GM04503 (cell line): ENCODE measurements at places on chromosomes 5 and 9.

DNA sequence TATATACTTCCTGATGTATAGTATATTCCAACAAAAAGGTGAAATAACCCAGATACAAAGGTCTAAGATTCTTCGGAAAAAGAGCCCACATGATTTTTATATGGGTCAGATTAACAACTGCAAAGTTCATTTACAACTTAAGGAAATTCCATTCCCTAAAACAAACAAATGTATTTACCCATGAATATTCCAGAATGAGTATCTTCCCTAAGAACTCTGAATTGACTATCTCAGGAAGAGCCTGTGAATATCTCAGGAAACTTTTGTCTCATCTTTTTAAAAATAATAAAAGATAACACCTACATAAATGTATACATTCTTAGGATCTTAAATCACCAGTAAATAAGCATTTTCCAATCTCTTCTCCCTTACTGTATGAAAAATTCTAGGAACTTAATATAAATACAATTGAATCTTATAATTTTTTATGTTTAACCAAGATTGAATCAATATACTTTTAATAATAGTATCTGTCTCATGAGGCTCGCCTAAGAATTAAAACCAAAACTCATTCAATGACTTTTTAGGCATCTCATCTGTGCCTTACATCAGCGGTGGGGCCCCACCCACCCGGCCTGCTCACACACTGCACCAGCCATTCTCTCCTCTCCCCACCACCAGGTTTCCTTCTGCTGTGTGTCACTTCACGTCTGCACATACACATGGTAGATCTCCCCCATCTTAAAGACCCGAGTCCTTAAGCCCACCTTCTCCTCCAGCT lies 78.1 kb downstream of the RAPGEF1 start:
- DNase-seq: no peak

- DNase-seq: no peak
Measured at GRCh38 chr5:55866934-55867333, 15.8 kb downstream of the IL31RA start.

GRCh38 chr9:100372648-100373047 lies 19.9 kb upstream of the TEX10 start:
- no peak for DNase-seq

DNA sequence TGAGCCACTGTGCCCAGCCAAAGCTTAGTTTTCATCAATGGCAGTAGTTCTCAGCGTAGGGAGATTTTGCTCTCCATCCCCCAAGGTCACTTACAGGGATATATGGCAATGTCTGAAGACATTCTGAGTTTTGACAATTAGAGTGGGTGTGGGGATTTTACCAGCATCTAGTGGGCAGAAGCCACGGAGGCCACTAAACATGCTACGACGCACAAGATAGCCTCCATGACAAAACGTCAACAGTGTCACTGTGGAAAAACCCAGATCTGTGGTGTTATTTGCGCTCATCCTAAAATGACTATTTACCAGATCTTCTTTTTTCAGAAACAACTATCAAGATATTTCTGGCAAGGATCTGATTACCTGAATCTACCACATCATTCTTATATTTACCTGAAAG lies 68.2 kb downstream of the CDC14B start:
- no peak for DNase-seq

DNA sequence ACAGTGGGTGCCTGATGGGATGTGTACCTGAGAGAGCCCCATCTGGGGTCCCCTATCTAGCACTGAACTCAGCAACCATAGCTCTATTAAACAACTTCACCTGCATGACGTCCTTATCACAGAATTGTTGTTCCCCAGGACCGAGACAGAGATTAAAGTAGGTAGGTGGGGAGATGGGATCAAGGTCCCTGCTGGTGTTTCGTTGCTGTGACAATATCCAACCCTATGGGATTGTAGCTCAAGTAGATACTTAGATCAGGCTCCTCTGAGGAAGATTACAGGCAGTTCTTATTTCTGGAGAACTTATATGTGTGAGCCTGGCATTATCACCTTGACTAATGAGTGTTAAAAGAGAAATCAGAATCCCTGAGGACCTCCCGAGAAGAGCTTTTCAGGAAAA lies 84.9 kb downstream of the SLC28A3 start:
- DNase-seq: no peak

DNA sequence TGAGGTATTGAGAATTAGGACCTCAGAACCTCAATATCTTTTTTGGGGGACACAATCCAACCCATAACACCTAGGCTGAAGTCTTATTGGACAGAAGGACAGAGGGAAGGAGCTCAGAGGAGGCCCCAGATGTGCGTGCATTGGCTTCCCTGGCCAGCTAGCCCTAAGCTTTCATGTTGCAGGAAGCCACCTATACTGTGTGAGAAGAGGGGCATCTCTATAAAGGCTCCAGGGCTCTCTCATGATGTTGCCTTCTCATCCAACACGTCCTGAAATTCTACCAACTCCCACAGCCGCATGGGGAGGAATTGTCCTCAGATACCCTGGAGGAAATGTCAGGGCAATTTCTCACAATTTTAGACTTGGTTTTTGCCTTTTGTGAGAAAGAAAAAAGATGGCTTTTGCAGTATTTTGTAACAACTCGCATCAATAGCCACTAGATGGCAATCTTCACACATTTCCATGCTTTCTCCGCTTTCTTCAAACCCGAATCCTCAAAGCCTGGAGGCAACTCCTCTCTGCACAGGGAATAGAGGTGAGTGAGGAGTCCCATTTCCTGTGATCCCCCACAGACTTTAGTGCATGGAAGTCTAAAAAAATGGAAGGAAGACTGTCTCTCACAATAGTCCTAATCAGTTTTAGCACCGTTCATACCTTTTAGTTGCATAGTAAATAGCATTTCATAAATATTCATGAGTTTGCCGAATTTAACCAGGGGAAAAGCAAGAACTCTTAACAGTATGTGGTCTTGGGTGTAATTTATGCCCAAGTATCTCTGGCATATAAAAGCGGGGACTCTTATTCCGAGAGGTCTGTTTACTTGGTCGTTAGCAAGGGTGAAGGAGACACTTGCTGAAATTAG lies 7.4 kb upstream of the PPP3R2 start:
- no peak for DNase-seq

DNA sequence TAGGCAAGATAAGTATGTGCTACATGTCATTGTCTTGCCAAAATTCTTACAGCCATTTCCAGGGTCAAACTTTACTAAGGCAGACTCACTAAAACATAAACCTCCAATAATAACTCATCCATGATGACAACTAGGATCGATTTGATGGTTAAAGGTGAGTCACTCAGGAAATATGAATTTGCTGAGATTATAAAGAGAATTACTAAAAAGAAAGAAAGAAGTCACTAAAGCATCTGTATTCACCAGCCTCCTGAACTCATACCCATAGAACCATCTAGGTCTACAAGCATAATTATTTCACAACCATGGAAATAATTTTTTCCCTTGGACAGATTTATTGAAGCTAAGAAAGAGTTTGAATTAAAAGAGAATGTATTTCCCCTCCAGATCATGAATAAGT lies 258.6 kb downstream of the TLE1 start:
- no peak for DNase-seq

DNA sequence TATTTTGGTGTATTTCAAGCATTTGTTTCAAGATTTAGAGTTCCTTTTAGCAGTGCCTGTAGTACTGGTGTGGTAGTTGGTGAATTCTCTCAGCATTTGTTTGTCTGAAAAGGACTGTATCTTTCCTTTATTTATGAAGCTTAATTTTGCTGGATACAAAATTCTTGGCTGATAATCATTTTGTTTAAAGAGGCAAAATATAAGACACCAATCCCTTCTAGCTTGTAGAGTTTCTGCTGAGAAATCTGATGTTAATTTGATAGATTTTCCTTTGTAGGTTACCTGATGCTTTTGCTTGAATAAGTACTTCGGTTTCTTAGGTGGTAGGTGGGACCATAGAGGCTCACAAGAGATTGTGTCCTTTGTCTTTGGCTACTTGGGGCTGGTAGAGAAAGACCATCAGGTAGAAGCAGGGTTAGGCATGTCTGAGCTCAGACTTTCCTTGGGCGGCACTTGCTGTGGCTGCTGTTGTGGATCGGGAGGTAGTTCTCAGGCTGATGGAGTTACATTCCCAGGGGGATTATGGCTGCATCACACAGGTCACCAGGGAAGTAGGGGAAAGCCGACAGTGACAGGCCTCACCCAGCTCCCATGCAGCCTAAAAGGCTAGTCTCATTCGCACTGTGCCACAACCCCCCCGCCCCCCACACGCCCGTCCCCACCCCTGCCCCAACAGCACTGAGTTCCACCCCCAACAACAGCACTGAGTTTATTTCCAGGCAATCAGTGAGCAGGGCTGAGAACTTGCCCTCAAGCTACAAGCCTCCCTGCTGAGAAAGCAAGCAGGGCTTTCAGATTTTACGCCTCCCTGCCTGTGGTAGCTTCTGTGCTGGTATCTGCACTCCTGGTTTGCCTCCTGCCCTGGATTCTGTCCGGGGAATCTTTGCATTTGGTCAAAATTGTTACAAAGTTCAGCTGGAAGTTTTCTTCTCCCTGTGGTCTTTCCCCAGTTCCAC lies 127.1 kb upstream of the GLRA1 start:
- no peak for DNase-seq

GRCh38 chr9:107251756-107252322 lies 31.2 kb upstream of the RAD23B start:
- DNase-seq: peak; percentile 98

- no peak for DNase-seq
Measured at GRCh38 chr5:101676646-101677045, 619.4 kb downstream of the SLCO4C1 start.

GRCh38 chr5:151683986-151684588 lies 2.6 kb downstream of the SPARC start:
- no peak for DNase-seq

DNA sequence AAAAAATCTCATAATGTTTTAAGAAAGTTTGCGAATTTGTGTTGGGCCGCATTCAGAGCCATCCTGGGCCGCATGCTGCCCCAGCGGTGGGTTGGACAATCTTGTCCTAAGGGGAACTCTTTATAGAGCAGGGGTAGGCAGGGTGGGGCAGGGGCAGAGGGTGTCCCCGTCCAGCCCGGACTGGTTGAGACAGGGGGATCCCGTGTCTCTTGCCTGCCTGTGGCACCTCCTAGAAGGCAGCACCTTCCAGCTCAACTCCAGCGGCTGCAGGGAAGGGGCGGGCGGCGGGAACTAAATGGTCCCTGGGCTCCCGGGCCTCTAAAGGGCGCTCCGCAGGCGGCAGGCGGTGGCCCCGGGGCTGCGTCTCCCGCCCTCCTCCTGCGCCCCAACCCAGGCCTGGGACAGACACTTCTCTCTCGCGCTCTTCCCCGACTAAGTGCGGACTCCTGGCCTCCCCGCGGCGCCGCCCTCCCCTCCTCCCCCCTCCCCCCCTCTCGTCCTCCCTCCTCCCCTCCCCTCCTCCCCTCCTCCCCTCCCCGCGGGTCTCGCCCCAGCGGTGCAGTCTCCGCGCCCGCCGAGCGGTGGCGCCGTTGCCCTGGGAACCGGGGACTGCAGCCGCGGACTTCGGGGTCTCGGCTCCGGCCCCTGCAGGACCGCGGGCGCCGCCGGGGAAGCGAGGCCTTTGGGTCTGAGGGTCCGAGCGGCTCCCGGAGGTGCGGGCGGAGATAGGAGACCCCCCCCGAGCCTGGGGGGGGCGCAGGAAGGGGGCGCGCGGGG lies 132.6 kb downstream of the MRPL36 start:
- no peak for DNase-seq

GRCh38 chr9:18768951-18769622 lies 263.9 kb downstream of the SAXO1 start:
- DNase-seq: no peak

DNA sequence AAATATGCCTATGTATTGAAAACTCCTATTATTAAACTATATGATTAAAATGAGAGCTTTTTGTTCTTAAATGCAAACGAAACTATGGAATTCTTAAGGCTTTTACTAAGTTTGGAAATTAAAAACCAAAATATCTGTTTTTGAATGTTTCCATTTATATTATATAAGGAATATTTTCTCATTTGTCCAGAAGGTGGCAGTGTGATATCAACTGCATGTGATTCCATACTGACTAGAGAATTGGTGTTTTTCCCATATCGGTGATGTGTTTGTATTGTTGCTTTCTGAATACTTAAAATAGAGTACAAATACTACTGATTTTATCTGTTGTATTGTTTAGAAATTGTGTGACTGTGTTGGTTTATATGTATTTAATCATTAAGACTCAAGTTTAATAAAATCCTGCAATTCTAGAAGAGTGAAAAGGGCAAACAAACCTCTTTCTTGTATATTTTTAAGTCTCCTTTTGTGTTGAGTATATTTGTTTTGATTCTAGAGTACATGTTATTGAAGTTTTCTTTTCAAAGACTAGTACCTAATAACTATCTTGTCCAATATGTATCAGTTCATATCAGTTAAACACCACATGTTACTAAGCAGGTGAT lies 320.8 kb downstream of the CCDC171 start:
- peak; percentile 10 for DNase-seq

DNA sequence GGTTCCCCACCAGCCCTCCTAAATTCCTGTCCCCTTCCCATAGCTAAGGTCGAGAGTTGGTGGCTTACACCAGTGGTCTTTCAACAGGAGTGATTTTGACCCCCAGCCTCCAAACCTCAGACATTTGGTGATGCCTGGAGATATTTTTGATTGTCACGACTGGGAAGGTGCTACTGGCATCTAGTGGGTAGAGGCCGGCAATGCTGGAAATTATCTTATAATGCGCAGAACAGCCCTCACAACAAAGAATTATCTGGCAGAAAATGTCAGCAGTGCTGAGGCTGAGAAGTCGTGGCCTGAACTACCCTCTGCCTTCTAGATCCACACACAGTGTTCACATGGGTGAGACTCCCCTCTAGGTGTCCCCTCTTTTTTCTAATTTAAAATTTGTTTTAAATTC lies 69.6 kb downstream of the IL31RA start:
- no peak for DNase-seq

DNA sequence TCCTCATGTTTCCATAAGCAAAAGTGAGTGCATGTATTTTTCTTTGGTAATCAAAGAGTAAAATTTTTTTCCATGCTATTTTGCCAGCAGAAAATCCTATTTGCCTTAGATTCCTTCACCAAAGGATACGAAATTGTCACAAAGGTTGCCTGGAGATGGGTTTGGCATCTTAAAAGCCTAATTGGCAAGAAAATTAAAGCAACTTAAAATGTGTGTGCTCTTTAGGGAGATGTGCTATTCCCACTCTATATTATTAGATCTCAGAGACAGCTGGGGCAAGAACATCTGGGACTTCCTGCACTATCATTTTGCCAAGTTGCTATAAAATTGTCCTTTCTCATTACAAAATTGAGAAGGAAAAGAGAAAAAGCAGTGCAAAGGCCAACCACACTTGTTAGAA lies 146.1 kb downstream of the PLCXD3 start:
- no peak for DNase-seq

GRCh38 chr9:111914749-111915424 lies 18.3 kb downstream of the UGCG start:
- no peak for DNase-seq

- DNase-seq: no peak
Measured at GRCh38 chr5:69035665-69036064, 58.1 kb upstream of the SLC30A5 start.
